ENCODE measurements at places on chromosomes 1 and 21.
A peak's percentile ranks its signal among the peaks of the same experiment; 100 is the strongest.

DNA sequence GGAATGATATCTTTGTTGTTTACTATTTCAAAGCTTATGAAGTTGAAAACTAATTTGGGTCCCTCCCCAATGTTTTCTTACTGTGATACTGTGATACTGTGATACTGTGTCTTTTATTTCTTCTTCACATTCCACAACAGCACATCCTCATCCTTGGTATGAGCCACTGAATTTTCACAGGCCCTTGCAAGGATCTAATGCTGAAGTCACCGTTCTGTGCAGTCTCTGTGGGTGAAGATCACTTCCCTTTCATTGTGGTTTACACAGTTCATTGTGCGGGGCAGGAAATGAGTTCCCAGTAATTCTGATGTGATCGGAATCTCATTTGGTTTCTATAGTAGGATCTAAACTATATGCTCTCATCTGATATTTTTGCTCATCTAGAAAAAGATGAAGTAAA lies 32.1 kb upstream of the PAXBP1 start:
- DNase-seq: no peak

- no peak for DNase-seq
These were observed 3.3 kb downstream of the PTPRC start for GRCh38 chr1:198641966-198642668.

DNA sequence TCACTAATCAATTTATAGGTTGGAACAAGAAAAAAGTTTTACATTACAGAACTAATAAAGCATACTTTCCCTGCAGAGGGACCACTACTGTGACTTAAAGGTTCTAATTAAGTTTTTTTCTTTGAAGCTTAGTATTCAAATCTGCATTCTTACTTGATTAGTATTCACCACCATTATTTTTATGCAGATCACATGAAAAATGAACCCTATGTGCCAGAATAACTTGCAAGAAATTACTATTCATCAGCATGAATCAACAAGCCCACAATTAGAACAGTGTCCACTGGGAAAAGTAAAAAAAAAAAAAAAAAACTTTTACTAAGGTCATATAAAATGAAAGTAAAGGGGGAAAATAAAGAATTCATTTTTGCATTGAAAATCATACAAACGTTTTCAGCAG lies 90.8 kb downstream of the SMYD3 start:
- DNase-seq: no peak

DNA sequence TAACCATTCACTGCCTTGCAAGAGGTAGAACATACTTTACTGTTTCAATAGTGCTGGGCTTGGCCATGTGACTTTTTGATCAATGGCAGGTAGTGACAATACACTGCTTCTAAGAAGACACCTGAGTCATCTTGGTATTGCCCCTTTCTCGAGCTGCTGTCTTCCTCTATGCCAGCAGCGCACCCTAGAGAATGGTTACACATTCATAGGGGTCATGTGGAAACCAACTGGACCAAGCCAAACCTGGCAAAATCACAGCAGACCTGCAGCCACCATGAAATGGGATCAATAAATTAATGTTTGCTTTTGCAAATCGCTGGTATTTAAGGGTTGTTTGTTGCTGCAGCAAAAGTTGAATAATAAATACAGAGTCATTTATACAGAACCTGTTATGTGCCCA lies 122.3 kb downstream of the GRIK1 start:
- DNase-seq: no peak

DNA sequence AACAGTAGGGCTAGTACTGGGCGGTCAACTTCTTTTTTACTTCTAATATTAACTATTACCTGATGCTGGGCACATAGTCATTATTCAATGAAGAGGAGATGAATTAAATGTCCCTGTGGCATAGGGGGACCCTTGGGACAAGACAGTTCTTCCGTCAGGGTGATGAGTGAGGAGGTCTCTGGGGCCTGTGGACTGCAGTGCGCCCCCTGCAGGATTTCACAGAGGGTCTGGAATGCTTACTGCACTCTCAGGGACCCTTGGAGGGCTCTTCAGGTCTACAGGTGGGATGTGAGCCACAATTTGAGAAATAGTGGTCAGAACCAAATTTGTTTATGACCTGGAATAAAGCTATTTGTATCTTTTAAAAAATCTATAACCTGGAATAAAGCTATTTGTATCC lies 149.4 kb downstream of the FAM78B start:
- DNase-seq: no peak

- DNase-seq: no peak
These were observed 19.7 kb downstream of the COG2 start for GRCh38 chr1:230661976-230662375.

- DNase-seq: no peak
These were observed 429.0 kb downstream of the LMO4 start for GRCh38 chr1:87757676-87758075.

- DNase-seq: no peak
These were observed 19.3 kb upstream of the DNAJC28 start for GRCh38 chr21:33510826-33511225.

DNA sequence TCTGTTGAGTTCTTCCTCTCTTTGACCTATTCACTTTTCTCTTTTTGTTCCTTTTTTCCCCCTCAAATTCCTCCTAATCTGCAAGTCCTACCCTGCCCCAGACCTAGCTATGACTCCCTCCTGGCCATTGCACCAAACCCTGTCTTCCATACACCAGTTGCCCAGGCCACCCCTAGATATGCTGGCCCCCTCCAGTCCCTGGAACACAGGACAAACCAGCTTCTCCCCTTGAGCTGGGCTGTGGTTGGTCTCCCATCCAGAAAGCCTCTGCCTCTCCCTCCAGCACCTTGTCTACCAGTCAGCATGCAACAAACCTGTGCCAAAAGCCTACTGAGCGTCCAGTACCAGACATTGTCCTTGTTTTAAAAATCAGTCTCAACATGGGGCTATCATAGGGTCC lies 59.4 kb downstream of the ELK4 start:
- DNase-seq: no peak

GRCh38 chr21:14361958-14362357 lies 21.0 kb downstream of the HSPA13 start:
- no peak for DNase-seq

DNA sequence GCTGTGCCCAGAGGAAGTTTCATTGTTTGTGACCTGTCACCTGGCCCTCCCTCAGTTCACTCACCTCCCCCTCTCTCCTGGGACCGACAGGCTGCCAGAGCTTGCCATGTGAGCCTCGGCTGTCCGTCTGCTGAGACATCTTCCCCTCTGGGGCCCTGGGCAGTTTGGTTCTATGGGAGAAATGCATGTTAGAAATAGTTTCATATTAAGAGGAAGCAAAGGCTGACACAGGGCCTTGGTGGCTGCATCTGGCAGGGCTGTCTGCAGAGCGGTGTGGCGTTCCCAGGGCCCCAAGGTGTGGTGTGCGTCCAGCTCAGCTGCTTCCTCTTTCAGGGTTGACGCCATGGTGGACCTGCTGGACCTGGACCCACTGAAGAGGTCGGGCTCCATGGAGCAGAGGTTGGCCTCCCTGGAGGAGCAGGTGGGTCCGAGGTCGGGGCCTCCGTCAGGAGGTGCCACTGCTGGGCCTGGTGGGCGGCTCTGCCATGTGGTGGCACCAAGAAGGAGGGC lies 31.9 kb upstream of the LRRC3 start:
- no peak for DNase-seq

DNA sequence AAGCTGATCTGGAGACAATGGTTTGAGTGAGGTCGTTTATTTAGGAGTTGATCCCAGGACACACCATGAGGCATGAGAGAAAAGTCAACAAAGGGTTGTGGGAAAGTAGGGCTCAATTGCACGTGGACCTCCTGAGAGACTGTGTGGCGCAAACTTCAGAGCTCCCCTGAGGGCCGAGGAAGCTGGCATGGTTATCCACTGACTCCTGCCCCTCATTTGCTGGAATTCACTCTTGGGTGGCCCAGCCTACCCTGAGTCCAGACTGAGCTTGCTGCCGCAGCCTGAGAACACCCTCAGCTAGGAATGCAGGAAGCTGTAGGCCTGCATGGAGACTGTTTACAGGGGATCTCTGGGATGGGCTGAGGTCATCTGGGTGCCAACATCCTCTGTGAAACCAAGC lies 301.0 kb downstream of the RWDD3 start:
- DNase-seq: no peak

- no peak for DNase-seq
These were observed 10.7 kb downstream of the ENAH start for GRCh38 chr1:225642177-225642576.

DNA sequence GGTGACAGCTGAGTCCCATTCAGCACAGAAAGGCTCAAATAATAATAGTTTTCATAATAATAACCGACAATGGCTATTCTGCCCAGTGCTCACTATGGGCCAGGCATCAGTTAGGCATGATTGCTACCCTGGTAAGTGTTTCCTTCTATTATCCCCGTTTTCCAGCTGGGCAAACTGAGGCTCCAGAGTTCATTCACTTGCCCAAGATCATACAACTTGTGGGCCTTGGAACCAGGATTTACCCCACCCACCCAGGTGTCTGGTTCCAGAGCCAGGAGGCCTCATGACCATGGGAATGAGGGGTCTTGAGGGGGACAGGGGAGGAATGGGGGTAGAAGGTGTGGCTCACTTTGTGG lies 518 bp downstream of the PLOD1 start:
- DNase-seq: no peak

- no peak for DNase-seq
These were observed 104.6 kb upstream of the LBR start for GRCh38 chr1:225532240-225532944.

- no peak for DNase-seq
These were observed 14.1 kb downstream of the KIF26B start for GRCh38 chr1:245168906-245169305.

DNA sequence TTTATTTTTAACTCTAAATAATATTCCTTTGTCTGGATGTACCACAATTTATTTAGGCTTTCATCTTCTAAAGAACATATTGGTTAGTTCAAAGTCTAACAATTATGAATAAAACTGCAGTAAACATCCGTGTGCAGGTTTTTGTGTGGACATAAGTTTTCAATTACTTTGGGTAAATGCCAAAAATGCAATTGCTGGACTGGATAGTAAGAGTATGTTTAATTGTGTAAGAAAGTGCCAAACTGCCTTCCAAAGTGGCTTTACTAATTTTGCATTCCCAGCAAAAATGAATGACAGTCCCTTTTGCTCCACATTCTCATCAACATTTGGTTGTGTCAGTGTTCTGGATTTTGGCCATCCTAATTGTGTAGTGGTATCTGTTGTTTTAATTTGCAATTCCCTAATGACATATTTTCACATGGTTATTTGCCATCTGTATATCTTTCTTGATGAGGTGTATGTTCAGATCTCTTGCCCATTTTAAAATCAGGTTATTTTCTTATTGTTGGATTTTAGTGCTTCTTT lies 113.8 kb downstream of the DPYD start:
- peak; percentile 2 for DNase-seq

DNA sequence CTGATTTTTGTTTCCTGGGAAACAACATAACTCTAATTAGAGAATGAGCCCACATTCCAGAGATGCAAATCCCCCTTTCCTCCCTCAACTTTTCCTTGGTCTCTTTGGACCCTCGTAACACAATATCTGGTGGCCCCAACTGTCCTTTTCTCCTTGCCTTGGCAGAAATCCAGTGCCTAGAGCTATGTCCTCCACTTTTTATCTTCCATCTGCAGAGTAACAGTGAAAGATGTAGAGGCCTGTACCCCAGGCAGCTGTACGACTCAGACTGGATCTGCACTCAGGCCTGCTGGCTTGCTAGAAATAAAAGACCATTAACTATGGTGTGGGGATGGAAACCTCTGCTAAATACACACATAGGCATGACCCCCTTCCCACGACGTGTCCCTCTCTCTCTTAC lies 72.0 kb downstream of the WARS2 start:
- DNase-seq: no peak

DNA sequence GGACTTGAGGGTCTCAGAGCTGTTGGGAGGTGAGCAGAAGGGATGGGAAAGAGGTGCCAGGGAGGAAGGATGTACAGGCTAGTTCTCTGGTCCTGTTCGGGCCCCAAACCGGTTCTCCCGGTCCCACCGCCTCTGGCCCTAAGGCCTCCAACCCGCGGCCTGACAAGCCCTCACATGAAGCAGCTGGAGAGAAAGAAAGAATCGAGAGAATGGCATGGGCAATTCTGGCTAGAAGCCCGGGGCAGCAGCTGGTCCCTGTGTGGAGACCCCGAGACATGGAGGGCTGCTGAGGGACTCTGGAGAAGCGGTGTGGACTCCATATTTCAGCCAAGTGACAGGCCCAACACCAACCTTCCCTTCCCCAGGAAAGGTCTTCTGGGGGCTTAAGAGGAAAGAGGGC lies 730 bp downstream of the CDC42SE1 start:
- DNase-seq: no peak

DNA sequence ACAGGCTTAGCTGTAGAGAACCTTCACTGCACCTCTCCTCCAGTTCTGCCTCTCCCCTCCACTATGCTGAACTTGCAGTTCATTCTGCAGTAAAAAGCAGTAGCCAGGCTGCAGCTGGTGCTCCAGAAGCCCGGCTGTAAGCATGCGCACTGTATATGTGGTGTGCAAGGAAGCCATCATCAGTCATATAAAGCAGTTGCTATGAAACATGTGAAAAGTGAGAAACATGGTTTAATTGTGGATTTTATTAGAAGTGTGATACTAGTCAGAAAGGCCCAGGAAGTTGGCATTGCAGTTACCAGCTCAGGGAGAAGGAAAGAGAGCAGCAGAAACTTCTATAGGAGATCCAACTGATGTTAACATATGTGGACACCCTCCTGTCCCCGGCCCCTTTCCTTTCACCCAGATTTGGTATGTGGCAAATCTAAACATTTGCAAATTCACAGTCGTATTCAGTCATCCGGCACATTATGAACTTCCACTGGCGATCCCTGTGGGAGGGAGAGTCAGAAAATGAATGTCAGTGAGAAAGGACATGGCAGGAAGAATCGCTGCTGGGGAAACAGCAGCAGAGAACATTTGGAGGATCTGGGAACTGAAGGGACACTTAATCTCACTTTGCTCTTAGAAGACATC lies 32.8 kb downstream of the DPT start:
- no peak for DNase-seq

DNA sequence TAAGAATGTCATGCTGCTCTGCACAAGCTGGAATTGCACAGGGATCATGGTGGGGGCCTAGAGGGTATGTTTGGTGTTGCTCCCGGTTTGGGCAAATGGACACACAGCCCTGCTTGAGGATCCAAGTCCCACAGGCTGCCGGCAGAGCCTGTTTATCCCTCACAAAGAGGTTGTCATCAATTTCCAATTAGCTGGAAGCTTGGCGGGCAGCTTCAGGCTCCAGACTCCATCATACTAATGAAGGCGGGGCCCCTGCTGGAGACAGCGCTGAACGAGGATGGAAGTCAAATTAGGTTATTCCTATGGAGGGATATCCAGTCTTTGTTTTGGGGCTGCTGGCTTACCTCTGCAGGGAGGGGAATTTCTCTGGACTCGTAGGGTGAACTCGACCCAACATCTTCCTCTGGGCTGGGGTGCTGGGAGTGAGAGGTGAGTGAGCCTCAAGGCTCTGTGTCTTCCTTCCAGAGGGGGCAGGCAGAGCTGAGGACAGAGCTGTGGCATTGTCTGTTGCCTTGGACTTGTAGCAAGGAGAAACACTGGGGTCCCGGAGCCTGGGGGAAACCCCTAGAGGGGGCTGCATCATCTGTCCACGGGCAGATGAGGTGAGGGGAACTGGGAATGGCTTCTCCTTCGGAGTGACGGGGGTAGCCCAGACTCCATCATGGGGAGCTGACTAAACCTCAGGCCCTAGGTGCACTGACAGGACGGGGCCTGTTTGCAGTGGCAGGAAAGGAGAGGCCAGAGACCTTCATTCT lies 24.9 kb upstream of the PARP1 start:
- DNase-seq: no peak

GRCh38 chr1:145962157-145963102 lies 1.9 kb downstream of the ANKRD34A start:
- DNase-seq: no peak
